Hypothalamus (tissue), 51 donors: ENCODE measurements at places on chromosomes 12 and 14.
A peak's percentile ranks its signal among the peaks of the same experiment; 100 is the strongest.

- no peak for DNase-seq
These were observed 2.8 kb upstream of the MYL6 start for GRCh38 chr12:56155256-56155845.

DNA sequence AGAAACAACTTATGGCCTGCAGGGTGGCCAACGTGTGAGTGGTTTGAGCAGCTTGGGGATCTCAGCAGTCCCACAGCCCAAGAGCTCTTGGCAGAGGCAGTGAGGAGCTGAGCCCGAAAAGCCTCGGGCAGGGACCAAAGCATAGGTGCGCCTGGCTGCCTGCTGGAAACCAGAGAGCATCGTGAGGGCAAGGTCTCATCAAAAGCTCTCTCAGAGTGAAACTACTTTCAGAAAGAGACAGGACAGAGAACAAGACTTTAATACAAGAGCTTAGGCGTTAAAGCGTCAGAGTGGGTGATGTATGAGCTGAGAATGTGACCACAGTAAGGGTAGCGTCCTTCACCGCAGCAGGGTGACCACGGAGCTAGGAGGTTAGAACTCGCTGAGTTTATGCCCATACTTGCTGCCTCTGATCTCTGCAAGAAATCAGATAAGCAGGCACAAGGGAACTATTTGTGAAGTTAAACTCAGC, 30.8 kb downstream of the LGMN start:
- no peak for DNase-seq

DNA sequence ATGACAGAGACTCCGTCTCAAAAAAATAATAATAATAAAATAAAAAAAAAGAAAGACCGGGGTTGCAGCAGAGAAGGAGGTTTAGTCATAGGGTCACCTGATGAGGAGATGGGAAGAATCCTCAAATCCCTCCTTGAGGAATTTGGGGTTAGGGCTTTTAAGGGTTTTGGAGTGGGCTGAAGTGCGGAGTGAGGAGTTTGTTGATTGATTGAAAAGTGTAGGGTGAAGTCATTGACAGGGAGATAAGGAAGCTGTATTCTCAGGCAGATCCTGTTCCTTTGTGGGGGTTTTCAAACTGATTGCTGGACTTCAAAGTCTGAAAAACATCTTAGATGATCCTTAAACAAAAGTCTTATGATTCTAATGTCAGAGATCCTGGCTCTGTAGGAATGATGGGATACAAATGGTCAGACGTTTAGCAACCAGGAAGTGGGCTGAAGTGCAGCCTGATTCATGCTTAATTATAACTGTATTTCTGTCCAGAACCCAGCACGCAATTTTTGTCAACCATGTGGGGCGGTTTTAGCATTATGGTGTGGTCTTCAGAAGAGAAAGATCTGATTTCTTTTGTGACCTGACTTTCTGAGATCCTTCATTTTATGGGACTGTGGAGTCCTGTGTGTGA, 16.0 kb downstream of the FNTB start:
- no peak for DNase-seq

- DNase-seq: no peak
These were observed 41.4 kb upstream of the AMIGO2 start for GRCh38 chr12:47121146-47121545.

DNA sequence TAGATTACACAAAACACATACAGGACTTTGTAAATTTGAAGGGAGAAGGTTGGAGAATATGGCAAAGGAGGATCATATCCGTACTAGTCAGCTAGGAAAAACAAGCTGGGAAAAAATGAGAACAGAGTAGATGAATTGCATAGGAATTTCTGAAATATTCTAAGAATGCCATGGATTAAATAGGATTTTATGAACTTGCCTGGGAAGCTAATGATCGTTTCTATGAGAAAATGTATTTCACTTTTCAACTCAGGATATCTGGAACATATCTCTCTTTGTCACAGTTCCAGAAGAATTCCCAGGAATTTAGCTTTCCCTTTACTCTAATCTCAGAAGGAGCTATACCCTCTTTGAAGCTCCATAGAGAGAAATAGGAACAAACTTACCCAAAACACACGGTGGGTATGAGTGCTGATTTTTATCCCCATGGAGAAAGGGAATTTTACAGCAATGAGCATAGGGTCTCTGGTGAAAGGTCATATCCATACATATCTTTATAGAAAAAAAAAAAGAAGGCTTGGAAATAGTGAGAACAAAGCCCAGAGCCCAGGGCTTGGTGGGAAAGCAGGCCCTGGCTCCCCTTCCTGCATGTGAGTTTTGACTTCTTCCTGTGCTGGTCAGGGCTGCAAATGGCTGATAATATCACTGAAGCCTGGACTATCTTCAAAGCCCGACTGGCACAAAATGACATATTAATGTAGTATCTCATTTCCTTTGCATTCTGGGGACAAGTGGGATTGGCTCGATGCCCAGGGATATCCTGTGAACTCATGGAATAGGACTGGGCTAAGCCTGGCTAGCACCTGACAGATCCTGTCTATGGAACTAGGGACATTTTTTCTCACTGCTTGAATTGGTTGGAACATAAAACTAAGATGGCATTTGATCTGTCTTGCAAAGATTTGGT, 136.3 kb downstream of the AEBP2 start:
- no peak for DNase-seq

- no peak for DNase-seq
These were observed 12.7 kb downstream of the TSPAN11 start for GRCh38 chr12:30939234-30939633.

GRCh38 chr14:50649691-50650090, 18.4 kb downstream of the SAV1 start:
- no peak for DNase-seq

DNA sequence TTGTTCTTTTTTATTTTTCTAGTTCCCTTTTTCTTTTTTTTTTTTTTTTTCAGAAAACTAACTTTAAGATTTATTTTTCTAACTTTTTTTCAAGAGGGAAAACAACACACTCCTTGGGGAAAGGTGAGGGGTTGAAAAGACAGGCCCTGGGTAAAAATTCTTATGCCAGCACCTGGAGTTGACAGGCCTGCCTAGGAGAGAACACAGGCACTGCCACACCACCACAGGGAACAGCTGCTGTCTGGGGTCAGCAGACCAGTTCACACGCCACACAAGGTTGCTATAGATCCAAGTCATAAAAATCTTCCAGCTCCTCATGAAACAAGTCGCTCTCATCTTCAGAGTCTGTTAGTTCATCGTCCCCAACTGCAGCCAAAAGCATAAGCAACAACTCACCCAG, 246.4 kb downstream of the C12orf50 start:
- no peak for DNase-seq

DNA sequence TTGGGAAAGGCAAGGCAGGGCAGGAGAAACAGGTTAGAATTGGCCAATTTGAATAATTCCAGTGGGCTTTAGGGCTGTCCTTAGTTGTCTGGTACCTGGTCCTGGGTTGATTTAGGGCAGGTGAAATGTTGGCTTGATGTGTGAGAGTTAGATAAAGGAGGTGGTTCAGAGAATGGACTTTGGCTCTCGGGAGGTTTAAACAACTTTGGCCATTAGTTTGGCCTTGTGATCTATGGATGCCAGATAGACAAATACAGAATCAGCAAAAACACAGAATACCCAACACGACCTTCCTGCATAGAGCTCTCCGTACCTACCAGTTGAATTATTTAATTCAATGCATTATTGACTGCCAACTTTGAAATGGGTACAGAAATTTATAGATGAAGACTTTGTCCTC, 35.1 kb downstream of the SCN8A start:
- DNase-seq: no peak

- peak; percentile 24 for DNase-seq
These were observed 765 bp downstream of the SCYL2 start for GRCh38 chr12:100267603-100268281.

DNA sequence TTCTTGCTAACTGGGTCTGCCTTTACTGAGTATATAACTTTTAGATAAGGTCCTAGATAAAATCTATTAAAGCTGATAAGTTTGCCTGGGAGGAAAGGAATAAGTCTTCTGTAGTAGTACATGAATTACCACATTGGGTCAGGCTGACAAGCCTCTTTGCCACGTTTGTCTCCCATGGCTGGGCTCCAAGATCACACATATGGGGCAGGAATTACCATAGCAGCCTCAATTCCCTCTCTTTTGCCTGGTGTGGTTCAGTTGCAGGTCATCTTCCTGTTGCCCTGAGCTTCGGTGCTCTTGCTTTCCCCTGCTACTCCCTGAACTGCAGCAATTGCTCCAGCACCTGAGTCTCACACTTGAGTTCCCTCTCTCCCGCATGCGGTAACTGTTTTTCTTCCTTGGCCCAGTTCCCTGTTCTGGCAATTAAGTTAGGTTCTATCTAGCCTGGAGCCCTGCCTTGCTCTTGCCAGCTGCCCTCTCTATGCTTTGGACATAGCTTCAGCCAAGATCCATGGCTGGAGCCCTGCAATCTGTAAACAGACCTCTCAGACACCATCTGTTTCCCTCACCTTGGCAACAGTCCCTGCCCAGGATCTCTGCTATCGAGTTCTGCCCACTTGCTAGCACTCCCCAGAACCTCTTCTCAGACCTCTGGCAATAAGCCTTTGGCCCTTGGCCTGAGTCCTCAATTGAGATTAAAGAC, 5.8 kb upstream of the GLT8D2 start:
- no peak for DNase-seq

GRCh38 chr12:123478762-123479161, 20.8 kb downstream of the SNRNP35 start:
- peak; percentile 33 for DNase-seq

DNA sequence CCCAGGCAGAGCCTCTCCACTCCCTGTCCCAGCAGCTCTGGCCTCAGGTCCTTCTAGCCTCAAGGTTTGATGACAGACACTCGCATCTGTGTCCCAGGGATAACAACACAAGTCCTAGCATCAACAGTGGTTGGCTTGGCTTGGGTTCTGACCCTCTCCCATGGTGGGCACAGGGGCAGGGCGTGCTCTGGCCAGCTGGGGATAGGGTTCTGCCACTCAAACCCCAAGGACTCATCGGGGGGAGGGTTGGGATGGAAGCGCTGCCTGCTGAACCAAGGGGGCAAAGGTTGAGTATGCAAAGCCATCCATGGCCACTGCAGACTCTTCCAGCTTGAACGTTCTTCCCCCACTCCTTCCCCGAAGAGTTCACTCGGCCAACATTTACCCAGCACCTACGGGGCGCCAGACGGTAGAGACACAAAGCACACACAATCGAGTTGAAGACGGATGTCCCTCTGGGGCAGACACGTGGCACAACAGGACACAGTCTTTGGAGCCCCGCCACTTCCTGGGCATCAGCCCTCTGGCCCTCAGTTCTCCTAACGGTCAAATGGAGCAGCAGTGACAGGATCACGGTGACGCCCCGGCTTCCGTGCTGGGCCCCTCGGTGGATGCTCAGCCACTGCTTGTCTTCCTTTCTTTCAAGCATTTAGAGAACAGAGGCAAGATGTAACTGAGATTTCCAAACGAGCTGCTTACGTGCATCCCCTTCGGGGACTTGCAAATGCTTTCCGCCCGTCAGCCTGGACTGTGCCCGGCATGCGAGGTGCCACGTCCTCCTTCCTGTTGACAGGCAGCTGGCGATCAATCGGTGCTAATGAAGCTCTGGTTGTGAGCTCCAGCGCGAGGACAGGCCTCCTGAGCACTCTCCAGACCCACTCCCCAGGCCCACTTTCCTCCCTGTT, 42.6 kb downstream of the DLK1 start:
- DNase-seq: no peak

- DNase-seq: no peak
These were observed 28.5 kb upstream of the PLEK2 start for GRCh38 chr14:67440513-67440912.

DNA sequence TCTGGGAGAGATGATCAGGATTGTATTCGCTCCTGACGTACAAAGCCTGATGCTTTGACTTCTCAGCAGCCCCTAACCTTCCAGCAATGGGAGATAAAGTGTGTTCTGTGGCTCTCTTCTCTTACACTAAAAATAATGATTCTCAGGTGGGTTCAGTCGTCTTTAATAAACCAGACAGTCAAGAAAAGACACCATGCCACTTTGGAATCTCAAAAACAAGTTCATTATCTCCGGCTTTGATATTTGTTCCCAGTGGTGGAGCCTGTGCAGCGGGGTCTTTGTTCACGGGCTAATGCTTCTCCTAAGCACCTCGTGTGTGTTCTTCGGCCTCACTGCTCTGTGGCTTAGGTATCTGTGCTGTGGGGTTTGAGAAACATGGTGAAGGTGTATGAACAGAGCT, 1.6 kb downstream of the ACVR1B start:
- no peak for DNase-seq

DNA sequence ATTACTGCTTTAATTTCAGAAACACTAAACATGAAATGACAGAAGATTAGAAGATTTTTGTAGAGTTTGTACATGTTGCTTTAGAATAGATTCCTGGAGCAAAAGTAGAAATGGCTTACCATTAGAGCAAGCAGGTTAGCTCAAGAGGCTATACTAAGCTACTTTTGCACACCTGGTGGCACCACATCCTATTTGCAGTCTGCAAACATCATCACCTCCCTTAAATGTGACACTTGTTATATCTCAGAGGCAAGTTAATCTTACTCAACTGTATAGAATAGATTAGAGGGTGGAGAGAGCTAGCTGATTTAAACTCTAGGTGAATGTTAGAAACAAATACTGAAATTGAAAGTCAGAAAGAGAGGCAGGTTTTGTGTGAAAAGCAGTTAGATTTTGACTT, 30.7 kb upstream of the OR4E1 start:
- DNase-seq: no peak

GRCh38 chr14:60840313-60840712, 105.8 kb downstream of the MNAT1 start:
- DNase-seq: no peak

- DNase-seq: no peak
These were observed 1.5 kb upstream of the RASAL1 start for GRCh38 chr12:113136990-113137511.

DNA sequence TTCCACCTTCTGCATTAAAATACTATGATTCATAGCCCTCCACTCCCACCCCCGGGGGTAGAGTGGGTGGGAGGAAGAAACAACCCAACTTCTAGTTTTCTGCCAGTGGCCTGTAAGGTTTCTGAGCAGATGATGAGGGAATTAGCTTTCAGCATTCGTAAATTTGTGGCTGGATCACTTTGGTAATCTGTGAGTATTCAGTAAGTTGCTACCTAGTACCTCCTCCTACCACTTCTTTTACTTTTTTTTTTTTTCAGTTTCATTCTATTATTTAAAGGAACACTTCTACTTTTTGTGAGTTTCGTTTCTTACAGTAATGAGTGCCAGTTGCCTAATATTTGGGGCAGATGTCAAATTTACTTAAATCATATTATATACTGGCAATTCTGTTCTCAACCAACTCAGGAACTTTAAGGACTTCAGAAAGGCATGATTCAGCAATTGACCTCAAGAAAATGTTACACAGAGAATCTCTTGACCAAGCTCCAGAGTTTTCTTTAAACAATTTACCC, 42.4 kb upstream of the EMP1 start:
- DNase-seq: no peak
